ENCODE measurements at places on chromosomes 12 and 14.

DNA sequence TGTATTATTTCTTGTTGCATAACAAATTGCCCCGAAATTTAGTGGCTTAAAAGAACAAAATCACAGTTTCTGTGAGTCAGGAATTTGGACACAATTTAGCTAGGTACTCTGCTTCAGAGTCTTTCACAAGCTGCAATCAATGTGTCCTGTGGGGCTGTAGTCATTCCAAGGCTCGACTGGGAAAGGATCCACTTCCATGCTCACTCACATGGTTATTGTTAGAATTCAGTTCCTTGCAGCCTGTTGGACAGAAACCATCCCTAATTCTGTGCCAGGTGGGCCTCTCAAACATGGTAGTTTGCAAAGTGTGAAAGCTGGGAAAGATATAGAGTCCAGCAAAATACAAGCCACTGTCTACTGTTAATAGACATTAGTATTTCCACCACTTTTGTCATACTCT is 59.7 kb upstream of the ARID2 start:
- no peak for DNase-seq

DNA sequence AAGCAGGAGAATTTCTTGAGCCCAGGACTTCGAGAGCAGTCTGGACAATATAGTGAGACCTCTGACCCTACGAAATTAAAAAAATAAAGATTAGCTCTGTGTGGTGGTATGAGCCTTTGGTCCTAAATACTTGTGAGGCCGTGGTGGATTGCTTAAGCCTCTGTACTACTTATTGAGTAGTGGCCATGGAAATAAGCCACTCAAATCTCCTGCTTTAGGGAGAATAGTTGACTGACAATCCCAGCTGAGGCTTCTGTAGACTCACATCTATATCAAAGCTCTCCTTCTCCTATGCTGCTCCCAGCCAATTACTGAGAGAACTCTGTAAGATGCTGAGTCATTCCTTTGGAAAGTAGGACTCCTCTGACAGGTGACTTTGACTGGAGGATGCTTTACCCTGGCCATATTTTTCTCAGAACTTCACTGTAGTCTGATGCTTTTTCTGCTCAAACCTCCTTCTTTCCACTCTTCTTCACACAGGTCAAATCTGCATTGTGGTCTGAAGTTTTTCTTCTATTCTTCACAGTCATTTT is 420.2 kb downstream of the SLC6A15 start:
- DNase-seq: no peak

DNA sequence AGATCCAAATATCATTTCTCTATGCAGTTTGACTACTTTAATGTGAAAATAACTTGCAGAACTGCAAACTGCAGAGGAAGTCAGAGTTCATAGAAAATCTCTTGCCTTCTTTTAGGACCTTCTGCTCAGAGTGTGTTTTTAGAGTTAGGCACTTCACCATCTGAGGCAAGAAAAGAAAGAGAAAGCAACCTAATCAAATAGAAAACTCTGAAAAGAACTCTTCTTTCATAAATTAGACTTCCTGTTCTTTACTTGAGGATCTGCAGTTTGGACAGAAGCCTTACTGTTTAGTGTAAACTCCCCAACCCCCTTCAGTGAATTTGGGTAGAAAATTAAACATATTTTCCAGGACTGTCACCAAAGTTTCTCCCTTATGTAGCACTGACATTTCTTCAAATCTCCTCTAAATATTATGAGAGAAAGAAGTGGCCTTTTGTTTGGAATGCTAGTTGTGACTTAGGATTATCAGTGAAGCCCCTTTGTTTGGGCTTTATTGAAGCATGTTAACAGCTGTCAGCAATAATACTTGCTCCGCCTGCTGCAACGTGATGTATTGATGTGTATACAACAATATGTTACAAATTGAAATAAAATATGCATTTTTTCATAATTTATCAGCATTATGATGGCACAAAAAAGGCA is 99.5 kb downstream of the PDZRN4 start:
- DNase-seq: no peak

DNA sequence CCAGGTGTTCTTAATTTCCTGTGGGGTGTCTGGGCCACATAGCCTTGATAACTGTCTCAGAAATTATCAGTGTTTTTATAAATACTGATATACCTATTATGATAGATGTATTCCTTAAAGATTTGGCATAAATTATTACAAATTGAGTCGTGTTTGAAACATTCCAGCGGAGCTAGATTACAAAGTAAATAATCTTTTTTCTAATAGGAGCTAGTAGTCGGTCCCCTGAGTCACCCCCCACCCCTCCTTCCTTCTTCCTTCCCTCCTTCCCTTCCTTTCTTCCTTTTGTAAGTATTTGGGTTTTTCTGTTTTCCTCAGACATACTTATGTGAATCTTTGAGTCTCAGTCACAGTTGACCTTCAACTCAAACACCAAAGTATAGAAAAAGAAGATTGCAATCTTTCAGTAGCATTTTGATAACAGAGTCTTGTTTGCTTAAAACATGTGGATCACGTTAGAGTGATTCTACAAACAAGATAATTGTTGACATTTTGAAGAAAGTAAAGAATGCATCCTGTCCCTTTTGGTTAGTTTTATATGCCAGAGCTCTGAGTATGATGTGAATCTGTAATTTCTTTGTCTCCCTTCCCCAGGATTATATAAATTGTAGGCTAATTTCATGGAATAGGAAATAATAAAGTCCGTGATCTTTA is 264.0 kb downstream of the FUT8 start:
- peak; percentile 0 for DNase-seq

DNA sequence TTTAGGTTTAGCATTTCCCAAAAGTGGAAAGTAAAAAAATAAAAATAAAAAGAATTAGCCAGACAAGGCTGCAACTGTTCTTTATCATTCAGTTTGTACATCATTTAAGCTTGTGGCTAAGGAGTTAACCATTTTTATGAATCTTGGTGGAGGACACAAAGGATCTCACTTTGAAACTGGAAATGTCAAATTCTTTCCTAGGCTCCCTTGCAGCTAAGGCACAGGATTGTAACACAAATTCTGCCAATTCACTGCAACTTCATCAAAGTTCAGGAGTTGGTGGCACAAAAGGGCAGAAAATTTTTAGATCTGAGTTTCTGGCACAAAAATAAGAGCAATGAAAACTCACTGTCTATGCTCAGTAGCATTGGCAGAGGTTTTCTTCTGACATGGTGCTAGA is 211.2 kb upstream of the SYT10 start:
- DNase-seq: no peak

- no peak for DNase-seq
These were observed 466.4 kb downstream of the MED13L start for GRCh38 chr12:115811045-115811444.

DNA sequence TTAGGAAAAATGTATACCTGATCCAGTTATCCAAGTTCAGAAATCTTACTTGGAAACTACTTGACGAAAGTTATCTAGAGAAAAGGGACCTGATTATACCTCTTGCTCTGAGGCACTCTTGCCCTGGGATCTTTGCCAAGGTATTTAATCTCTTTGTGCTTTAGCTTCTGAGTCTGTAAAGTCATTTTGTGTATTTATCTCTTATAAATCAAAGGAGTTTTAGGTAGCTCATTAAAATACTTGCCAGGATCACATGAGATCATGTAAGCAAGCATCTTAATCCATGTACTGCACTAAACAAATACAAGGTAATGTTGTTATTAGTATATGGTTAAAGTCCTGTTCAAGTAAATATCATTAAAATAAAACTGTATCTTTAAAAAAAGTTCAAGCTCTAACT is 147.5 kb downstream of the IPO8 start:
- no peak for DNase-seq

- no peak for DNase-seq
These were observed 23.5 kb downstream of the FAM222A start for GRCh38 chr12:109737126-109737525.

- no peak for DNase-seq
These were observed 81.5 kb downstream of the ESR2 start for GRCh38 chr14:64212666-64213065.

DNA sequence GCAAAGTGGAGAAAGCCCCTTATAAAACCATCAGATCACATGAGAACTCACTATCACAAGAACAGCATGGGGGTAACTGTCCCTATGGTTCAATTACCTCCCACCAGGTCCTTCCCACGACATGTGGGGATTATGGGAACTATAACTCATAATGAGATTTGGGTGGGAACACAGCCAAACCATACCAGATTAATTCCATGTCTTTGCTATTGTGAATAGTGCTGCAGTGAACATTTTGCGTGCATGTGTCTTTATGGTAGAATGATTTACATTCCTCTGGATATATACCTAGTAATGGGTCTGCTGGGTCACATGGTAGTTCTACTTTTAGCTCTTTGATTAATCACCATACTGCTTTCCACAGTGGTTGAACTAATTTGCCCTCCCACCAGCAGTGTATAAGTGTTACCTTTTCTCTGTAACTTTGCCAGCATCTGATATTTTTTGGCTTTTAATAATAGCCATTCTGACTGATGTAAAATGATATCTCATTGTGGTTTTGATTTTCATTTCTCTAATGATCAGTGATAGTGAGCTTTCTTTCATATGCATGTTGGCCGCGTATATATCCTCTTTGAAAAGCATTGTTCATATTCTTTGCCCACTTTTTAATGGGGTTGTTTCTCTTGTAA is 29.7 kb upstream of the SAV1 start:
- DNase-seq: peak; percentile 84

DNA sequence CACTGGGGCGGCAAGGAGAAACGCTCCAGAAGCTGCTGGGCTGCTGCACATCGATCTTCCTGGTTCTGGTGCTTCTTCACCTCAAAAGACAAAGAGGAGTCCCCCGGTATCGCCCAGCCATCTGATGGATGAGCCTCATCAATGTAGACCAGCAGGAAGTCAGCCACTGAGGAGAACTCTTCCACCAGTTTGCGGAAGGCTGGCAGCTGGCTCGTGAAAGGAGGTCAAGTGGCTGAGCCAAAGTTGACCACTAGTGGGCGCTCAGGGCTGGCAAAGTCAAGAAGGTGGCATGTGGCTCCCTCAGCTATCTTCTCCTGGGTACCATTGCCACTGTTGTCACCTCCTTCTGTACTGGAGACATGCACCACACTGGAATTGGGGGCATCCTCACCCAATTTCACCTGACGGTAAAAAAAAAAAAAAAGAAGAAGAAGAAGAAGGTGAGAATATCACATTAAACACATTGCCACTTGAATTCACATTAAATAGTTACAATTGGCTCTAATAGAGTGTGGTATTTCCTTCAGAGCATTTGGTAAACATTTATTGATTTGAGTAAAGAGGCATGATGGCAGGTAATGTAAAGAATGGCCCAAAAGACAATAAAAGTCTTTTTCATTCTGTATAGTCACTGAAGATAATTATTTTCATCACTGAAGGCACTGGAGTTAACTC is 8.3 kb downstream of the DIO2 start:
- DNase-seq: no peak

- DNase-seq: no peak
These were observed 26.2 kb downstream of the NID2 start for GRCh38 chr14:52042371-52043289.

DNA sequence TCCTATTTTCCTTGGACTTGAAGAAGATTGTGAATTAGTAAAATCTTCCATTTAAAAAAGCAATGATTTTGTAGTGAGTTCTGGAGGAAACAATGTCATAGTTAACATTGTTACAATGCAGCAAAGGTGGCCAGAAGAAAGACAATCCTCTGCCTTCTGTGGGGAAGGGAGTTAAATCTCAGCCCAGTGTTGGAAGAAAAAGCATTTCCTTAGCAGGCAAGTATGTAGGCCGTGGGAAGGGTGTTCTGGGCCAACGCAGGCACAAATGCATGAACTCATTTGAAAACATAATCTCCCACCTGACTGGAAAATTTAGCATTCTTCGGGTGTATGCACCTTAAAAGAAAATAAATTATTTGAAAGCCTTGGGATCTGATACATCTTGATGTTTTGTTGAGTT is 258.6 kb downstream of the ADAMTS20 start:
- no peak for DNase-seq

DNA sequence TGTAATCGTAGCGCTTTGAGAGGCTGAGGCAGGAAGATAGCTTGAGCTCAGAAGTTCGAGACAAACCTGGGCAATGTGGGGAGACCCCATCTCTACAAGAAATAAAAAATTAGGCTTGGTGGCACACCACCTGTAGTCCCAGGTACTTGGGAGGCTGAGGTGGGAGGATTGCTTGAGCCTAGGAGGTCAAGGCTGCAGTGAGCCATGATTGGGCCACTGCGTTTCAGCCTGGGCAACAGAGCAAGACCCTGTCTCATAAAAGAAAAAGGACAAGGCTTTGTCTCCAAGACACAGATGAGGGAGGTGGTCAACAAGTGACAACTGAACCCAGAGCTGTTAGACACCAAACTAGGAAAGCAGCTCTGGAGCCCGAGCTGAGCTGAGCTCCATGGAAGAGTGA is 14.5 kb upstream of the TAMALIN start:
- DNase-seq: no peak

GRCh38 chr12:106220536-106220935 is 27.3 kb downstream of the CKAP4 start:
- DNase-seq: no peak

DNA sequence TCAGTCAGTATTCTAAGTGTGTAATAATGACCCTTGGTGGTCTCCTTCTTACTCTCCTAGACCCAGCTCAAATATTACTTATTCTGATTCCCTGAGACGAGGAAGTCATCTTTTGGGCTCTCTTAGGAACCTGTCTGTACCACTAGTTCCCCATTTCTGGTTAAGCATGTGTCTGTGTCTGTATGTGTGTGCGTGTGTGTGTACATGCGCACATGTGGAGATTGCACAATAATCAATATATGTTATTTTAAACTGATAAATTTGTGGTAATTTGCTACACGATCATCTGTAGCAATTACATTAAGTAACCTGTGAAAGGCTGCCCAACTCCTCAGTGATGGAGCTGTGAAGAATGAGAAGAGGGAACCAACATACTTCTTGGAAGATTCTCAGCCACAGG is 132.2 kb downstream of the ASCL4 start:
- no peak for DNase-seq

DNA sequence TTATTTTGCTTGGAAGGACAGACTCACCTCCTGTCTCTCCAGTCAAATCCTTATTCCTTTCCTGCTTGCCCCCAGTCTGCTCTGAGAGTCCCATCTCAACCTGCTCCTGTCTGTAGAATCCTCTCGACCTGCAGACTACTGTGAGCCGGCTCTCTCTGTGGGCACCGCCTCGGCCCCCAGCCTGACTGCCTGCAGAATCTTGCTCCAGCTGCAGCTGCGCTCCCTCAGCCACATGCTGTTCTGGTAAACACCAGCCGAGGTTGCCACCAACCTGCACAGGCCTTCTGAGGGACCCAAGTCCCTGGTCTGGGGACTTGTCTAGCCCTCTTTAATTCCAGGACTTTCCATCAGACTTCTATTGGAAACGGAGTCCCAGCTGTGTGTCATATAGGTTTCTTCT is 44.8 kb upstream of the PRMT8 start:
- DNase-seq: no peak

GRCh38 chr12:130967636-130968035 is 13.9 kb downstream of the ADGRD1 start:
- no peak for DNase-seq

- DNase-seq: no peak
These were observed 172.4 kb upstream of the IGF1 start for GRCh38 chr12:102652645-102653313.

GRCh38 chr12:66901138-66901932 is 222.5 kb upstream of the GRIP1 start:
- no peak for DNase-seq

Measured in fibroblast of skin of right biceps (primary cell).